Stimulated activated CD8-positive, alpha-beta memory T cell treated with anti-CD3 and anti-CD28 coated beads, Interleukin-7, amount 100 ng/mL, for 48 hours (primary cell): ENCODE measurements at places on chromosomes 3 and 15.

- no peak for DNase-seq
Observed at GRCh38 chr3:53703630-53704362, 142.4 kb downstream of the CHDH start.

DNA sequence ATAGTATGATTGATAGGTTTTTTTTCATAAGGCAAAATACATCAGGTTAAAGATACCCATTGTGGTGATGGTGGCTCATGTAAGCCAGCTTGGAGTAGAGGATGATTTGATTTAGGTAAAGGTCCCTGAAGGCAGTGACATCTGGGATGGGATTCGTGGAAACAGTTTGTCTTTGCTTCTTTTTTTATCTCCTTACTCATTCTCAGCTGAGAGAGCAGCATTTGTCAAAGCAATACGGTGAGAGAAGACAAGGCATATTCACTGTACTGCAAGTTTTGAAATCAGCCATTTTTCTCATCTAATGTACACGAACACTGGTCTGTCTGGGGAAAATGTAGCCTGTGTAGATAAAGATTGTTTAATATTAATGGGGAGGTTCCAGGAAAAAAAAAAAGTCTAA is 749.1 kb downstream of the SQOR start:
- no peak for DNase-seq

DNA sequence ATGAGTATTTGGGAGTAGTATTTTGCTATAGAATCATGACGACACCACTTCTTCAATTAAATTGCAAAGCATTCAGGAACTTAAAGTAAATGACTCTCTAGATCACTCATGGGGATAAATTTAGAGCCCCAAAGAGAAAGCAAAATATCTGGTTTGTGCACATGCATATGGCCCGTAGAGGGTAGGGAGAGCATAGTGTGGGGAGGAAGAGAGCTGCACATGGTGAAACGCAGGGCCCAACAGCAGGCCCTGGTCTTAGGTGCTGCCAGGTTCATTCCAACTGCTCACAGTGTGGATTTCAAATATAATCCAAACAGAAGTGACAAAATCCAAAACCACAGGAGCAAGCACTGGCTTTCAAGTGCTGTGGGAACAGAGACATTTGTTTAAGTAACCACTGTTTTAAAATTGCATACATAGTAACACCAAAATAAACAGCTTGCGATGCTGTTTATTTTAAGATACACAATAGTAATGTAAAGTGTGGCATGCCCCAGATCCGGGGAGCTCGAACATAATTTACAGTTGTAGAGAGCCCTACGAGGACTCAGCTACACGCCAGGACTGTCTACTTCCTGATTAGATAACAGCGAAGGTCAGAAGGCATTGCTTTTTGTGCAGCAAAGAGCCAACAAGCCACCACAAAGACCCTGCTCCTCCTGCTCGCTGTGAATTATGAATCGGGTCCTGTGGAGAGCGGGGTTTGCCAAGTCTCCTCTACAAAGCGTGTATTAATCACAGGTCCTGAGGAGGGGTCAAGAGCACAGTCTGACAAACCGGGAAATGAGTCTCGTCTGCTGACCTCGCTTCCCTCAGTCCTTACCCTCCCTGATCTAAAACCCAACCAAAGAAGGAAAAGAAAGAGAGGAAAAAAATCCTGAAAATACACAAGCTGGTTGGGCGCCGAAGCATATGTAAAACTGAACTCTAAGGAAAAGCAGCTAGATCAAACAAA is 80.6 kb downstream of the MEIS2 start:
- DNase-seq, result no peak

DNA sequence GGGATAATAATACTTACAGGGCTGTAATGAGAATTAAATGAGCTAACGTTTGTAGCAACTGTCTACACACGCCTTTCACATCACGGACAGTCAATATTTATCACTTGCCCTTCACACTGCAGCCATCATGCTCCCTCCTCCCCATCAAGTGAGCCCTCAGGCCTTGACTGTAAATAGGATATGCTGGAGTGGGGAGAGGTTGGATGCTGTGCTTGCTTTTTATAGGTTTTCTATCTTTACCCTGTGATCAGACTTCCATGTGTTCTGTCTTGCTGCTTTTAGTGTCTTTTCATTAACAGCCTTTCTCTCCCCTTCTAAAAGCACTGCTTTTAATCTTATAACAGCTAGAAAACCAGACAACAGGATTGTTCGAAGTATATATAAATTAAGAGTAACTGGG is 12.8 kb upstream of the MAGEF1 start:
- DNase-seq, result no peak

- no peak for DNase-seq
Observed at GRCh38 chr3:49421890-49422378, 339 bp downstream of the AMT start.

DNA sequence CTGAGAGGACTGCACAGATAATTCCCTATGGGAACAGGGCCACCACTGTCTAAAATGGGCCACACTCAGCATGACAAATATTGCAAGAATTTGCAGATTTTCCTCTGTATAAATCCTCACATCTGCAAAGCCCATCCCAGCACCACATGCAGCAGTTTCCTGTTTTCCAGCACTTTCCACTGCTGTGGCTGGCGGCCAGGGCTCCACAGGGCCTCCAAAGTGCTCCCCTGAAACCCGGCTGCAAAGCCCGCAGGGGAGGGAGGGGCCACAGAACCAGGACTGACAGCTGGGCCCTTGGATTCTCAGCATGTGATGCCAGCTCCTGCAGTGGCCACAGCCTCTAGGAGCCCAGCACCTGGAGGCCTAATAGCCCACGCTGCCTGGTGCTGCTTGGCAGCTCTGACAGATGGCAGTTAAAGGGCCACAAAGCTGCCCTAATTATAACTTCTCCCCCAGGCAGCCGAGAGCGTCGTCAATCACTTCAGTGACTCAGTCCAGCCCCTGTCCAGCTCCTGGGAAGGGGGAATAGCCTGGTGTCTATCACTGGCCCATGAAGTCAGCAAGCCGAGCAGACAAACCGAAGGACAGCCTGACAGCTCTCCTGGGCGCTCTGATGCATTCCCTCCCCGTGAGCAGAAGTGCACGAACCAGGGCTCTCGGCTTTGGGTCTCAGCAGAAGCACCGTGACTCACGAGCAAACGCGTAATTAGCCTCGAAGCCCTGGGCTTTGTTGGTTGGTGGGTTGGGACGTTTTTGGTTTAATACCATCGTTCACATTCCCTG is 4.7 kb downstream of the LRRC15 start:
- no peak for DNase-seq

DNA sequence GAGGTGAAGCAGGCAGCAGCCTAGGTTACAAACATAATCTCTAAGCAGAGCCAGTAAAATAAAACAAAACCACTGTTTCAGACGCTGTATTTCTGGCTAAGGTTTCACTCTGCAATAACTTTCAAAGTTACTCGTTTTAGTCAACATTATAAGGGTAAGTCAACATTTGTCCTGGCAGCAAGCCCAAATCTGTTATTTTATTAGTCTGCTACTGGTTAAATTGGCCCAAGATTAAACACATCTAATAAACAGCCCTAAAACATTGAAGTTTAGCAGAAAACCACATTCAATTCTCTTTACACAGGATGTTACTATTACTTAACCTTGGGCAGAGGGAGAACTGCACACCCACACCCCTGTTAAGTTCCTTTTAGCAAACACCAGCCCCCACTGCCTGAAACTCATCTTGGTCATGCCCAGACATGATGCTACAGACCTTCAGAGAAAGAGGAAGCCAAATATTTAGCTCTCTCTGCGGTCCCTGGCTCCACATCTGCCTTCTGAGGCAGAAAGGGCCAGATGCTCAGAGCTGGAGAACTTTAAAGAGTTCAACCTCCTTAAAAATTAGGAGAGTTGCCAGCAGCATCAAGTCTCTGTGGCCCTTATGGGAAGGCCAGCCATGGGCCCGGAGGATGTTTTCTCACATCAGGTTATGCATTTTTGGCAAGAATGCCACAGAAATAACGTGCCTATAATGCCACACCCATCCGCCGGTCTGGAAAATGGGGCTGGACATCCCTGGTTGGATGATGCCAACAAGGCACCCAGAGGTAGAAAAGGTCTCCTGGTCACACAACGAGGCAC is 17.9 kb downstream of the ARHGEF3 start:
- DNase-seq, result no peak

DNA sequence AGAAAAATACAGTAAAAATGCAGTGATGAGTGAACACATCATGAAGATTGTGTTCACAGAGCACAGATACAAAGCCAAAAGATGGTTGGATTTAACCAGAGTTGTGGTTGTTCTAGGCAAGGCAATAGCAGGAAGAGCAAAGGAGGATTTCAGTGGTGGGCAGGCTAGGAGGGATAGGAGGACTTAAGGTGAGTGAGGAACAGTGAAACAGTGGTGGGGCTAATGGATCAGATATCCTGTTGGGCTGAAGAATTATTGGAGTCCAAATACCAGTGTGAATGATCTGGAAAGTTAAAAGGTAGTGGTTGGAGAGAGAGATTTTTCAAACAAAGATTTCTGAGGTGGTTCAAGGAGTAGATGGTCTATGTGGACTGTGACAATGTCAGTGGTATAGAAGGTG is 108.3 kb downstream of the B3GALNT1 start:
- DNase-seq, result no peak

- DNase-seq, result no peak
Observed at GRCh38 chr3:24240306-24240705, 254.3 kb downstream of the THRB start.

DNA sequence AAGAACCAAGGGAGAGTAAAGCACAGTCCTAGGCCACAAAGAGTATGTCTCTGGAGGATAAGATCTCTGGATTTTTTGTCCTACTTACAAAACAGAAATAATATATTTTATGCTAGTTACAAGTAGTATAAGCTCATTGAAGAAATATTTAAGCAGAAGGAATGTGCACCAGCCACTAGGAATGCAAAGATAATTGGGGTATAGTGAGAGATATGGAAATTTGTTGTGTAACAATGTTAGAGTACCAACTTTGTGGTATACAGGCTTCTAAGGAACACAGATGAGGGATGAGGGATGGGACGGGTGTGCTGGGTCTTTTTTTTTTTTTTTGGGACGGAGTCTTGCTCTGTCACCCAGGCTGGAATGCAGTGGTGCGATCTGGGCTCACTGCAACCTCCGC is 26.5 kb downstream of the AKAP13 start:
- no peak for DNase-seq

DNA sequence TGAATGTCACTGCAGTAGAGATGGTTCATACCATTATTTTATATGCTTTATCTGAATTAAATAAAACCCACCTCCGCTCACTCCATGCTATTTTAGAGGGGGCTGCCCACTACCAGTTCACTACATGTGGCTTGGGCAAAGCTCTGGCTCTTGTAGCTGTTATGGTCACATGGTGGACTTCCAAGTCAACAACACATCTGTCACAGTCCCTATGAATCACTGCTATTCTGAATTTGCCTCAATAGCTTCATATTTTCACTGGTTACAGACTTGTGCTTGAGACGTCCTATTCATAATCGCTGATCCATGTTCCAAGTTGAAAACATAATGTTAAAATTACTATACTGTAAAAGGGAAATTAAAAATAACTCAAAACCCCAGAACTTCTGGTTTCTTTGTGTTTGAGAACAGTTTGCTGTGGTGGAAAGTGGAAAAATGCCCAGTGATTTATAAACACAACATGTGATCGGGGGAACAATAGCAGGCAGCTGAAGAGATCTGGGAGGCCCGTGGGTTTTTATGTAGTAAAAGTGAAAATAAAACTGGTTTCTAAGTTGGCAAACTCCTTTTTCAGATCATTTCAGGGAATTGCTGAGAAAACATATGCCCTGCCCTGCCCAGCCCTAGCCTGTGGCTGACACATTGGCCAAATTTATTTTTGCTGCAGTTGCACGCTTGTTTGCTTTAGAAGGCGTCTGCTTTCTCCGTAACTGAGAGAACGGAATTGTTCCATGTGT is 128.8 kb upstream of the PRR23C start:
- no peak for DNase-seq

DNA sequence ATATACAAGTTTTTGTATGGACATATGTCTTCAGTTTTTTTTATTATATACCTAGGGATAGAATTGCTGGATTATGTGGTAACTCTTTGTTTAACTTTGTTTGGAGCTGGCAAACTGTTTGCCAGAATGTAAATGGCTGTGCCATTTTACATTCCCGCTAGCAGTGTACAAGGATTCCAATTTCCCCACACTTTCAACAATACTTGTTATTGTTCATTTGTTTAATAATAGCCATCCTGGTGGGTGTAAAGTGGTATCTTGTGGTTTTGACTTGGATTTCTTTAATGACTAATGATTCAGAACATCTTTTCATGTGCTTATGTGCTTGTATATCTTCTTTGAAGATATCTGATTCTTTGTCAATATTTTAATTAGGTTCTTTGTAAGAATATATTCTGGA is 64.4 kb downstream of the ZNF609 start:
- DNase-seq, result no peak

DNA sequence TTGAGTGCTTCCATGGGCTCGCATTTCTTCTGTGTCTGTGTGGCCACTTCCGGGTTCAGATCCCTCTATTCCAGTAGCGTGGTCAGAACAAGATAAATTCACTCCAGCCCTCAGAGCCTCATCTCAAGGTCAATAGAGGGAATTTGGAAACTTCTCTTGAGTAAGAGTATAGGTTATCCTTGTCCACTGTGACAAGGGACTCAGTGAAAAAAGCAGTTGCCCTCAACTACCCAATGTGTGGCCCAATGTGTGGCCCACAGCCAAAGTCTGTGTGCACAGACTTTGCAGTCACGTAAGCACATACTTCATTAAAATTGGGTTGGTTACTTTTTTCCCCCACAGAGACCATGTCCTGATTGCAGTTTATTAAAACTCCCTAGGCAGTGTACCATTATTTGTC is 305.6 kb upstream of the SEMA6D start:
- DNase-seq, result no peak

GRCh38 chr3:44932986-44933944 is 42.7 kb downstream of the ZDHHC3 start:
- no peak for DNase-seq

GRCh38 chr3:161265916-161266571 is 44.9 kb downstream of the NMD3 start:
- no peak for DNase-seq

- no peak for DNase-seq
Observed at GRCh38 chr3:110180733-110181132, 843.4 kb upstream of the DPPA4 start.

DNA sequence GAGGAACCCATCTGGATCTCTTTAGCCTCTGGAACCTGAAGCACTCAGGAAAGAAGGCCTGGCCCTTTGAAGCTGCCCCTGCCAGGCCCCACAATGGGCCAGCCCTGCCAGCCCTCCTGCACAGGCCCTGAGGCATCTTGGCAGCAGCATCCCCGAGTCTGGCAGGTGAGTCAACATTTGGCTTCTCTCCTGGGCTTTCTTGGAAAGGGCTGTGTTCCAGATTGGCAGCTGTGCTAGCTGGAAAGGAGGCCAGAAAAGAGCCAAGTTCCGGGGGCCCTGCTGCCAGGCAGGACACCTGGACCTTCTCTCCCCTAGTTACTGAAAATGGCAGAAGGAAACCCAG is 187.2 kb downstream of the SHQ1 start:
- DNase-seq, result no peak

GRCh38 chr3:149920119-149920518 is 50.6 kb downstream of the PFN2 start:
- DNase-seq, result no peak

- no peak for DNase-seq
Observed at GRCh38 chr3:47324278-47324865, 41.6 kb downstream of the KLHL18 start.
